ENCODE measurements at places on chromosomes 1 and 21.
A peak's percentile ranks its signal among the peaks of the same experiment; 100 is the strongest.

GRCh38 chr1:230641900-230642262, 400 bp upstream of the COG2 start:
- DNase-seq = no peak

- DNase-seq = no peak
Observed at GRCh38 chr1:30403726-30404125, 319.7 kb downstream of the MATN1 start.

DNA sequence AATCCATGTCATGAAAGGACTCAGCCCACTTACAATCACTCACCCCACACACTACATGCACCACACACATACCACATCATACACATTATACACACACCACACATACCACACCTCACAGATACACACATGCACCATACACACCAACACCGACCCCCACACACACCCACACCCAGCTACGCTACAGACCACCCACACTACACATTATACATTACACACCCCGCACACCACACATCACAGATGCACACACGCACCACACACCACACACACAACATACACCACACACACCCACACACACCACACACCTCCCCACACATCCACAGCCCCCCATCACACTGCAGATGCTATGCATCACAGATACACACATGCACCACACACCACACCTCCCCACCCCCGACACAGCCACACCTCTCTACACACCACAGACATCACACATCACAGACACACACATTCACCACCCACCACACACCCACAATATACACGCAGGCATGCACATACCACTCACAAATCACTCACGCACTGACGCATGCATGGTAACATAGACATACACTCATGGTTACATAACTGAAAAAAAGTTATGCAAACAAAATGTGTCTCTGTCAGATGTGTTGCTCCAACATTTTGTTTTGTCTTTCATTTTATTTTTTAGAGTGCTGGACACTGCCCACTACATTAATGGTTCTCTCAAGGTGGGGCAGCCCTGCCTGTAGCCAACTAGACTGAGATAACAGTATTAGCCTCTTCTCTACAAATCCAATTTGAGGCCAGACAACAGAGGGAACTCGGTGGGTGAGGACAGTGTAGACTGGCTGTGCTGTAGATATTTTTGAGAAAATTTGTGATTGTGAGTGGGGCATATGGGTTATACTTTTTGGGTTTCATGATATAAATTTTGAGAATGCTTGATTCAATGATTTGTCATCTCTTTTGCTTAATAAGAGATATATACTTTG, 15.2 kb upstream of the PGBD2 start:
- DNase-seq = no peak

DNA sequence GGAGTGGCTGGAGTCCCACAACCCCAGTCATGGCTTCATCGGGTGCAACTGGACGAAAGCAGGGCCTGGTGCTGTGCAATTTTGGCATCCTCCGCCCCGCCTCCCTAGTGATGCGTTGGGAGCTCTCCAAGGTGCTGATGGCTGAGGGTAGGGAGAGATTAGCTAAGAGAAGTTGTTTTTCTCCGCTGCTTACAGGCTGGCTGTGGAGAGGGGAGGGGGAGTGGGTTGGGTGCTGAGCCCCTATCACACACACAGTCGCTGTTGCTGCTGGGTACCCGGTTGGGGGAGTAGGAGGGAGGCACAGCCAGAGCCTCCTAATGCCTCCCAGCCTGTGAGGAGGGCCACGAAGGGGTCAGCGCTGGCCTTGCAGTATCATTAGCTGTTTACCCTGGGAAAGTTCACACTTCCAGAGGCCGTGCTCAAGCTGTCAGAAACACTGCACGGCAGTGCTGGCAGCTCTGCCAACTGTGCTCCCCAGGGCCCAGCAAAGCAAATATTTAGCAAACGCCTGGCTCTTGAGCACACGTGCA, 110.0 kb downstream of the GRIK3 start:
- DNase-seq = no peak

- no peak for DNase-seq
Observed at GRCh38 chr1:35924838-35925237, 6.1 kb upstream of the AGO3 start.

DNA sequence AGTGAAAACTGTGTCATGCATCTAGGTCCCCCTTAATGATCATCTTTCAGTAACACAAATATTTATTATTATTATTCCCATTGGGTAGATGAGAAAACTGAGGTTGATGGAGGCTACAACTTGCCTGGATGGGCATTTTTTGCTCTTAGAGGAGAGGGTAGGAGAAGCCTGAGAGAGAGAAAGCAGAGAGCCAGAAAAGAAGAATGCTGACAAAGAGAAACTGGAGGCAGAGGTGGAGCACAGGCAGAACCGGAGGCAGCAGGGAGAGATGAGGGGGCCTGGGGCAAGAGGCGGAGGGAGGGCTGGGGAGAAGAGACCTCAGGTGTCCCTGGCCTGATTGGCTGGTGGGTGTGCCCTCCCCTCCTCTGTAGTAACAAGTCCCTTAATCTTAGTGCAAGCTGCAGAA, 4.1 kb downstream of the BLACAT1 start:
- no peak for DNase-seq

DNA sequence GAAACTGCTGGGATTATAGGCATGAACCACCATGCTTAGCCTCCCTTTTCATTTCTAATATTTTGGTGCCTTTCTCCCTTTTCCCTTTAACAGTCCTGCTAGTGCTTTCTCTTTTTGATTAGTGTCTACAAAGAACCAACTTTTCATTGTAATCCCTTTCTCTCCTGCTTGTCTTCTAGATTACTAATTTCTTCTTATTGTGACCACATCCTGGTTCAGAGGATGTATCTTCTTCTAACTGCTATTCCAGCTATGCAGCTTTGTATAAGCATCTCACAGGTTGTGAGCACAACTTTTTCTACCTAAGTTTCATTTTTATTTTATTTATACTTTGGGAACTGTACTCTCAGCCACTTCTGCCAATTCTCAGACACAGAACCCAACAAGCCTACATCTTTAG, 14.7 kb downstream of the ZNF648 start:
- DNase-seq = no peak

GRCh38 chr1:212147581-212148033, 112.1 kb downstream of the DTL start:
- no peak for DNase-seq

GRCh38 chr1:182633657-182634281, 29.6 kb upstream of the RGS16 start:
- no peak for DNase-seq

- no peak for DNase-seq
Observed at GRCh38 chr1:9341301-9341845, 48.7 kb downstream of the SPSB1 start.

DNA sequence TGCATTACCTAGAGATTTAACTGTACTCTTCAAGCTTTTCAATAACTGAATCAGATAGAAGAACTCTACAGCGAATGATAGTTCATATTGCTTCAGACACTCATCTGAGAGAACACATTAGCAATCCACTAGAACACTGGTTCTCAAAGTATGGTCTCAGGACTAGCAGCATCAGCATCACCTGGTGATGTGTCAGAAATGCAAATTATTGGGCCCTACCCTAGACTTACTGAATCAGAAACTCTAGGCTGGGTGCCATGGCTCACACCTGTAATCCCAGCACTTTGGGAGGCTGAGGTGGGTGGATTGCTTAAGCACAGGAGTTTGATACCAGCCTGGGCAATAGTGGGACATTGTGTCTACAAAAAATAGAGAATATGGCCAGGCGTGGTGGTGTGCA, 24.9 kb upstream of the GLIS1 start:
- no peak for DNase-seq

- no peak for DNase-seq
Observed at GRCh38 chr1:10987840-10988417, 24.5 kb upstream of the TARDBP start.

GRCh38 chr1:36869054-36869453, 165.3 kb downstream of the GRIK3 start:
- DNase-seq = no peak

DNA sequence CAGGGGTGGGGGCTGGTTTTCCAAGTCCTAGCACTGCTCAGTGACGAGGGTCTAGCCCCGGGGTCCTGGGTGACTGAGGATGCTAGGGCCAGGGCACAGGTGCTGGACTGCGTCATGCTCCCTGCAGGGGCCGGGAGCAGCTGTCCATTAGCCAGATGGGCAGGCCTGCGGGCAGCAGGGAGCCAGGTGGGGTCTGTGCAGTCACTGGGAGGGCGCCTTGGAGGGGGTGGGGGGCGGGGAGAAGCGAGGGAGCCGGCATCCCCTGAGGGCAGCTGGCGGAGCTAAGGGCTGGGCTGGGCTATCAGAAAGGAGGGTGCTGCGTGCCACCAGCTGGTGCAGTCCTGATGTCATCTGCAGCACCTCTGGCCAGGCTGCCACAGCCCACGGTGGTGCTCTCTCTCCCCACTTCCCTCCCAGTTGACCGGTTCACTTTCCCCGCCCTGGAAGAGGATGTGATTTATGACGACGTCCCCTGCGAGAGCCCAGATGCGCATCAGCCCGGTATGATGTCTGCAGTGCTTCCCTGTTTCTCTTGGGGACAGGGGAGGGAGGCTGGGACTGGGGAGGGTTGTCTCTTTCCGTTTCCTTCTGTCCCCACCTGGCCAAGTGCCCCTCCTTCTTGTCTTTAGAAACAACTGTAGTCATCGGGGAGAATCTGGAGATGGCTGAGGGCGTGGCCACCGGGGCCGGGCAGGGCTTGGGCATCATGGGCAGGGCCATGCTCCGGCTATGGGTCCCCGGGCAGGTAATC, 63.8 kb downstream of the ARHGEF10L start:
- no peak for DNase-seq

GRCh38 chr1:184028854-184029623, 8.5 kb downstream of the COLGALT2 start:
- DNase-seq = no peak

- DNase-seq = no peak
Observed at GRCh38 chr1:160726498-160727315, 12.3 kb upstream of the SLAMF7 start.

GRCh38 chr1:167221126-167221737, 546 bp downstream of the POU2F1 start:
- DNase-seq = peak; percentile 4

DNA sequence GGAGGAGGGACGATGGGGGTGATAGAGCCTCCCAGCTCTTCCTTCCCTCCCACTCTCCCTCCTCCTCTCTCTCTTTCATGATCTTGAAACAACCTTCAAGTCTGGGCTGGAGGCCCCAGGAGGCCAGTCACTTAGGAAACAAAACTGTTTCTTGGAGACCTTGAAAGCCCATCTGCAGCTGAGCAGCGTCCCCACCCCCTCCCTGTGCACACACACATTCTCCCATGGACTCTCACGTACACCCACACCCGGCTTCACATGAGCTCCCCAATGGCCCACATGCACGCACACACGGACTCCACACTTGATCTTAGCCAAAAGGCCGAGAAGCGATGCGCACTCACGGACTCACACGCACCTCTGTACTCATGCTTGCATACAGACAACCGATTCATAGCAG, 3.2 kb upstream of the ATP1A2 start:
- DNase-seq = no peak

DNA sequence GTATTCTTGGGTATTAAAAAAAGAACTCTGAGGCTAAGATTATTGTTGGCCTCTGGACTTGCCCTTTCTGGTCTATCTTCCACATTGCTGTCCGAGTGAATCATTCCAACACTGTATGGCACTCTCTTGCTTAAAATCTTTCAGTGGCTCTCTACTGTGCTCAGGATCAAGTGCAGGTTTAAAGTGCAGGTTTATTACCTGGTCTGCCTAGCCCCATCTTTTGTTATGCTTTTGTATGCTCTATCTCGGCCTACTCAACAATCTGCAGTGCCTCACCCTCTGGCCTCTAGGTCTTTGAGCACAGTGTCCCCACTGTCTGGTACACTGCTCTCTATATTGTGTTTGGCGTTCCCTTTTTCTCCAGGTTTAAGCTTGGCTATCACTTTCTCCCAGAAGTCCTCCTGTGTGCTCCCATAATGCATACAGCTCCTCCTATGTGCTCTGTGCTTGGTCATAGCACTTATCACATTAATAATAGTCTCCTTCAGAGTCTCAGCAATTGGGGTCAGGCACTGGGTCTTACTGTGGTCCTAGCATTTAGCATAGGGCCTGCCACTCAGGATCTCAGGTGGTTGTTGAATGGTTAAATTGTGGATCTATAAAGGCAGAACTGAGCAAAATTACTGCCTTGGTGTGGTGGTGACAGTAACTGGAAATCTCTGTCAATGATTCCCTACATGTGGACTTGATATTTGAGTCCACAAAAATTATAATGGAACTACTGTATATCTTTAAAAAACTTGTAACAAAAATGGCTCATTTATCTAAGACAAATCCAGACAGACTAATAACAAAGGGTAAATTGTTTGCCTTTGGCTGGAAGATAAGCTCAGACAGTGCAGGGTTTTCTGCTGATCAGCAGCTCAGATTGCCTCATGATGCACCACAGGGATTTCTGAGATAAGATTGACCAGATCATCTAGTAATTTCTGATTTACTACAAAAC, 10.6 kb upstream of the LDLRAD1 start:
- no peak for DNase-seq

DNA sequence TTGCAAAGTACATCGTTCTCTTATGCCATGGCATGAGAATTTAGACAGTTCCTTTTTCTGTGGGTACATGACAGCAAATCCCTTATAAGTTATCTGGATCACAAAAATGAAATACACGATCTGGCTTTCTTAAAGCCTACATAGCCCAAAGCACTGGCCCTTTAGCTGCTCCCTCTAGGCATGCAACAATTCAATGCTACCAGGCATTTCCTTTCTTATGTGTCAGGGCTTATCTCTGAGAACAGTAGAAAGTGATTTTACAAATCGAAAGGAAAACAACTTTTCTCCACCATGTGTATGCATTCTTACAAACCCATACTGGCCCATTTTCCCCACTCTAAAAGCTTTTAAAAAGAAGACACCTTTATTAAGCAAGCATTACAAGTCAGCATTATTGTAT, 139.7 kb downstream of the GRIK1 start:
- no peak for DNase-seq

DNA sequence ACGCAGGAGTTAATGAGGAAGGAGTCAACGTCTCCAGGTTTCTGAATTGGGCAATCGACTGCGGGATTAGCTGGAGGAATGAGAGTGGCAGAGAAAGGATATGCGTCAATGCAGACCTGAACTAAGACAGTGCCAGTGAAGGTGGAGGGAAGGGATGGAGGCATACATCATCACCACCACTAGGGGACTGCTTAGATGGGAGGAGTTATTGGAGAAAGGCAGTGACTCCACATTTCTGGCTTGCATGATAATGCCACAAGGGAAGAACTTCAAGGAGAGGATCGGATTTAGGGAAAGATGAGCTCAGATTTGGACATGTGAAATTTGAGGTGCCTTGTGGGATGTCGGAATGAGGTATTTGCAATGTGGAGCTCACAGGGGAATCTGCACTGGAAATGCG, 17.5 kb downstream of the VASH2 start:
- no peak for DNase-seq
